ENCODE measurements at places on chromosomes 2 and 18.

DNA sequence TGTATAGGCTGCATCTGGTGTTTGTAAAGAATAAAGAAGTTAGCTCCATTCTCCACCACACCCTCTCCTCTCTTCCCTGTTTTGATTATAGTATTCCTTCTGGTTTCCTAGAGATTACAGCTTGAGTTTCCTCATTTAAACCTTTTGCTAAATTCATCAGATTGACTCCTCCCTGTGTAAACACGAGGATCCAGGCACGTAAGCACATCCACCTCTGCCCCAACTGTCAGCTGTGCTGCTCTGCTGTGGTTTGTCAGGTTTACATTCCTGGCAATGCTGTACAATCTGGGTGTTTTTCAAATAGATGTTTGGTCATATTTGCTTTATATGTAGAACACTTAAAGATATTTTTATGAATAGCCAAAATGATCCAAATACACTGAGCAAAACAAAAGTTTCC is 302.8 kb downstream of the PTGR3 start:
- DNase-seq, result no peak

- no peak for DNase-seq
Measured at GRCh38 chr18:62611453-62612288, 88.8 kb downstream of the ZCCHC2 start.

DNA sequence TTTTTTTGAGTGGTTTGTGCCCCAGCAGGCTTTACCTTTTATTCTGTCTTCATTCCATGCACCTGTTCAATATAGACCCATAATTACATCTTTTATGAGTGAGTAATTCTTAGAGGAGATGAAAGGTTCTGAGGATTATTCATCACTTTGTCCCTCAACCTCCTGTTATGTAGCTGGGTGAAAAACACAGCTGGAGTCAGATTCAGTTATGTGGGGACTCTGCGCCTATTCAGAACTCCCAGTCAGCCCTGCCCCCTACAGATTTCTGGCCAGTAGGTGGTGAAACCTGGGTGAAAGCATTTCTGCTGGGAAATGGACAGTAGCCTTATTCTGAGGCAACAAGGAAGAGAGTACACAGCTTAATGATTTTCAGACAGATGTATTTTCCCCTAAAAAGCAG is 107.8 kb downstream of the MGAT5 start:
- DNase-seq, result no peak

DNA sequence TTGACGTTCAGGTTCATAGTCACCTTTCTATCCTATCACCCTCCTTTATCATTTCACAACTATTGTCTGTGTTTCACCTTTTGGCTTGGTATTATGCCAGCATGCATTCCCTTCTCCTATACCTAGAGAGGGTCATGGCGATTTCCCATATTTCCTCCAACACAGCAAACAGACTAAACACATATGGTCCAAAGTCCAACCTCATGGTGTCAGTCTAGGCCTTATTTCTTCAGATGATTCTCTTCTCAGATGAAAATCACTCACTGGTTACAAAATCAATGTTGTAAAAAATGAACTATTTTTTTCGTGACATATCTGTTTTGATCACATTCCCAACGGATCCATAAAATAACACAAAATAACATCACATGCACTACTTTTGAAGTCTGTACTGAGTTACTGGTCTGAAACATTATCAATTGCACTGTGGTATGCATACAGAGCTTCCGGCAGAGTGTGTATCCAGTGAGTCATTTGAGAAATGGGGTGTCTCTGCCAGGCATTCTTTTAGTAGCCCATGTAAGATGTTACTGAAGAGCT is 204.8 kb upstream of the GALNT5 start:
- no peak for DNase-seq

- peak; percentile 32 for DNase-seq
Measured at GRCh38 chr2:39730685-39731302, 48.3 kb downstream of the THUMPD2 start.

Data from HEK293T (cell line).